Renal pelvis (tissue), 12 donors: ENCODE measurements at places on chromosomes 13 and 19.

DNA sequence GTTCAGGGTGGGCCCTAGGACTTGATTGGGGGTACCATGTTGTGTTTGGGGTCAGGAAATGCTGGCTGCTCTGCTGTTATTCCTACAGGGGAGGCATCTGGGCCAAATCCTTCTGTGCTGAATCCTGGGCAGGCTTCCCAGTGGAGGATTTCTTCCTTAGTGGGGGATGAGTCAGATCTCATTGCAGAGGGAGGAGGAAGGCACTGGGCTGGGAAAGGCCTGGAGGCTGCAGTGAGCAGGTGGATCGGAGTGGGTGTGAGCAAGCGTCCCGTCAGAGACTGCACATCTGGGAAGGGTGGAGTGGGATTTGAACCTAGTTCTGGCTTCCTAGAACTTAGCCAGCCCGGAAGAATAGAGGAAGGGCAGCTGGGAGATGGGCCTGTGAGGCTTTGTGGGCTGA lies 11.5 kb downstream of the CCDC124 start:
- no peak for DNase-seq

- DNase-seq: no peak
These were observed 780.4 kb upstream of the SLITRK6 start for GRCh38 chr13:86579662-86580061.

DNA sequence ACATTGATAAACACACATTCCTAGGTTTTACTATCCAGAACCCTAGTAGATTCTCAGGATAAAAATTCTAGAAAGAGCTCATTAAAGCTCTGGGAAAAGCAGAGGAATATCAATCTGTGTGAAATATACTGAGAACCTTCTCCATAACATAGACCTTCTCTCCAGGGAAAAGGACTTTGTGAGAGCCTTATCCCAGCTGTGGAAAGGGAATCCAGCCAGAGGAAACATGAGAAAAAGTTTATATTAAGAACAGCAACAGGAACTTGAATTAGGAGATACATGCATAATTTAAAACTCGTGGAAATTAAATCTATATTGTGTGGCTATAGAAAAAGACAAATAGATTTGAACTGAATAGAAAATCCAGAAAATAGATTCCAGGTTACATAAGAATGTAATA lies 1639.9 kb downstream of the EFNB2 start:
- peak; percentile 57 for DNase-seq

DNA sequence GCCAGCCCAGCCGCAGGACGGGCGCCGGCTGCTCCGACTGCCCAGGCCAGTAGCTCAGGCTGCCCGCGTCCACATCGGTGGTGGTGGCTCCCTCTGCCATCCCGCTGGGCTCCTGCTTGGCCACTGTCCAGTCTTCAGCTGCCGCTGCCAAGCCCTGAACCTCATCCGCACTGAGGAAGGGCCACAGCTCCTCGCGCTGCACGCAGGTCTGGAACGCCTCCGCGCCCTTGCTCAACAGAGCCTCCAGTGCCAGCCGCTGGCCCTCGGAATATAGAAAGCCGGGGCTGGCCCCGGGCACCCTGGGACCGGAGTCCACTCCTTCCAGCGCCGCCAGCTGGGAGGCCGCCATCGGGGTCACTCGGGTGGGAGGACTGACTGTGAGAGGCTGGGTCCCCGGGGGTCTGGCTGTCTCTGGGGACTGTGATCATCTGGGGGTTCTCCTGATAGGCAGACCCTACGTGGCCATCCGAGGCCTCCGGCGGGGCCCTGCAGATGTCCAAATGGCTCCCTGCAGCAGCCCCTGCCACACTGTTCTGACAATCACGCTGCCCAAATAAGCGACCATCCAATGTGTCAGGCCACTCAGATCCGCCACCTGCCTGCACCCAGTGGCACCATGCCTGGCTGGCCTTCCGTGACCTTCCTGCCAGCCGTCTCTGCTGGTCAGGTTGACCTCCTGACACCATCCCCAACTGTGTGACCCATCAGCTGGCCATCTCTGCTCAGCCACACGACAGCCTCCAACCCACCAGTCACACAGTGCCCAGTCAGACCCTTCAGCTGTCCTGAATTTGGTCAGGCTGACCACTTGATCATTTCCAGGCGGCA lies 1.6 kb downstream of the FAM83E start:
- no peak for DNase-seq

DNA sequence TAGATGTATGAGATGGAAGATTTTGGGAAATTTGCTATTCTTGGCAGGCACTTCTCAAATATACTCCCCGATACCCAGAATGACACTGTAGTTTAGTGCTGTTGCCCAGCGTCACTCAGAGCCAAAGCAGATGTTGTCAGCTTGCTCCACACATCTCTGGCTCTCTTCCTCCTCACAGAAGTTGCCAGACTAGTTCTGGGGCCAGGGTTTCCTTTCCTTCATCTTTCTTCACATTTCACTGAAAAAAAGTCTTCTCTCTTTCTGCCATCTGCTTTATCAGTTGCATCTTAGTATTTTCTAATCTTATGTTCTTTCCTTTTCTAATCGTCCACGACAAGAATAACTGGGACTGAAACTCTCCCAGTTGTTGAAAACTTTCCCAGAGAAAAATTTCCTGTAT lies 251.4 kb downstream of the RGCC start:
- no peak for DNase-seq
